ENCODE measurements at places on chromosomes 3 and 15.

GRCh38 chr3:126522363-126522788, 1.6 kb upstream of the CHST13 start:
- peak; percentile 20 for DNase-seq

- DNase-seq, result no peak
These were observed at the start of gene ALS2CL for GRCh38 chr3:46693038-46693891. TSS of gene ALS2CL (minus strand) at chr3:46693679. CDS start at chr3:46689440, 4,239 bp downstream.

DNA sequence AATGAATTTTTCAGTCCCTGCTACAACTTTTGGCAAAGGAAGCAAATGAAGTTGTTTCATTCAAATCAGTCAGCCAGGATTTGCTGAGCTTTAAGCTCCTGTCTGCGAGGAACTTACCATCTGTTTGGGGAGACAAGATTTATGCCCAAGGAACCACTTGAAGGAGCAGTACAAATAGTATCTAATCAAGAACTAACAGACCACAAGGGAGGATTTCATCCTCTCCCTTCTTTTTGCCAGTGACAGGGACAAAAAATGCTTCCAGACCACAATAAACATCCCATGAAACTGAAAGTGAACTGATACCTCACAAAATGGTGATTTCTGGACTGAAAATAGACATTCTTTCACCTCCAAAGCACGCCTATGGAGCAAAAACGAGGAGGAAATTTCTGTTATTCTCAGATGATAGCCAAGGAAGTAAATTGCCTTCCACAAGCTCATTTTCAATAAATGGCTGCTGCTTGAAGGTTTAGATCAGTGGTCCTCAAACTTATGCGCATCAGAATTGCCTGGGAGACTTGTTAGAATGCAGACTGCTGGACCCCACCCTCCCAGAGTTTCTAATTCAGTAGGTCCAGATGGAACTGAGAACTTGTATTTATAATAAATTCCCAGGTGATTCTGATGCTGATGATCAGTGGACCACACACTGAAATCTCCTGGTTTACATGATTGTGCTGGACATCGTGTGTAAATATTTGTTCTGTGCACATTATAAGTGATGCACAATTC, 202.4 kb upstream of the GADL1 start:
- no peak for DNase-seq

GRCh38 chr3:158103081-158103886, 2.9 kb downstream of the SHOX2 start:
- no peak for DNase-seq

Measured in iris pigment epithelial cell (primary cell).